ENCODE measurements at places on chromosomes 1 and 21.

DNA sequence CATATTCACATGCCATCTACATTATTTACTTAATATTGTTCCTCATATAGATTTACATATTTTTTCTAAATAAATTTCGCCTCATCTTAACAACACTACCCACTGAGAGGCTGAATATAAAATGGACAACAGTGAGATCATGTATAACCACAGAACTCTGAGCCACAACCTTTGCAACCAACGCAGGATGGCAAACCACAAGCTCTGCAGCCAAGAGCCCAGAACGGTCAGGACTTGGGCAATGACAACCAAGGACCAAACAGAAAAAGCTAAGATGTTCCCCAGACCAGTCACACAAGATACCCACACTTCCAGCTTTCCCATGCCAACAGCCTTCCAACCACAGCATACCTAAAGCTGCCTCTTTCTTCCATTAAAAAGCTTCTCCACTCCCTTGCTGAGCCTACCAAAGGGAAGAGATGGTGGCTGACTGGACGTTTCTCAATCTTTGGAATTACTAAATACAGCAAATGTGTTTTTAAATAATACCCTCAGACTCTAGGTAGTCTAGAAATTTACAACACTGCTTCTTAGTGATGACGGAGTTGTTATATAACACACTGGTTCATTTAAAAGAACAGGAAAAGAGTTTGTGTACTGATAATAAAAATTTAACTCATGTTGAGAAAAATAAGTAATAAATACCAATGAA lies 117.9 kb downstream of the AKT3 start:
- DNase-seq = no peak

DNA sequence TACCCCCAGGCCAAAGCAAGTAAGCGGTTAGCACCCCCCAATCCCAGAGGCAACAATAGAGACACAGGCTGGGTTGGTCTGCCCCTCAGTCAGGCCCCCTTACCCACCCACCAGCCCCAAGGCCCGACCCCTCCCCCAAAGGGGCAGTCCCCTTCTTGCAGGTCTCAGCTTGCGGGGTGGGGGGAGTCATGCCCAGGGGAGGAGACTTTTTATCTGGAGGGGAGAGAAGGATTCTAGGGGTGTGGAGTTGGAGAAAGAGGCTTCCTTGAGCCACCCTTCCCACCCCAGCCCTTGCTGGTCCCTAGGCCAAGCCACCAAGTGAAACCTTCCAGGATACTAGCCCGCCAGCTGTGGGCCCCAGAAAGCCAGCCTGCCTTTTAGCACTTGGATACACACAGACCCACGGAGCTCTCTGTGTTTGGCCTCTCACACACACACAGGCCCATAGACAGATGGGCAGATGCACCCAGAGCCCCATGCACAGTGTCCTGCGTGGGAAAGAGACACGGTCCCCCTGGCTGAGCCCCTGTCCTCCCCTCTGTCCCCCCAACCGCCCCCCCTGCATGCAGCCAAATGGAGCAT lies 7.1 kb downstream of the TMEM54 start:
- no peak for DNase-seq

DNA sequence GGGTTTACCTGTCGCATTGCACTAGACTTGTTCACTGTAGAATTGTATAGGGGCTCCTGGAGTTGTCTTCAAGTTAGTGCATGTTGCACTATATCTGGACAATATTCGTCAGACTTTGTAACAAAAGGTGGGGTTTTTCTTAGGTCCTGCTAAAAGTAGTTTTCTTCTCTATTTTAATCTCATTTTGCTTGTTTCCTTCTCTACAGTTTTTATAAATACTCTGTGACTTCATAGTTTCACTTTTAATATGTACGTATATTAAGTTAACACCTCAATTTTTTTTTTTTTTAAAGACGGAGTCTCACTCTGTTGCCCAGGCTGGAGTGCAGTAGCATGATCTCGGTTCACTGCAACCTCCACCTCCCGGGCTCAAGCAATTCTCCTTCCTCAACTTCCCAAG lies 26.5 kb upstream of the MRPS6 start:
- no peak for DNase-seq

DNA sequence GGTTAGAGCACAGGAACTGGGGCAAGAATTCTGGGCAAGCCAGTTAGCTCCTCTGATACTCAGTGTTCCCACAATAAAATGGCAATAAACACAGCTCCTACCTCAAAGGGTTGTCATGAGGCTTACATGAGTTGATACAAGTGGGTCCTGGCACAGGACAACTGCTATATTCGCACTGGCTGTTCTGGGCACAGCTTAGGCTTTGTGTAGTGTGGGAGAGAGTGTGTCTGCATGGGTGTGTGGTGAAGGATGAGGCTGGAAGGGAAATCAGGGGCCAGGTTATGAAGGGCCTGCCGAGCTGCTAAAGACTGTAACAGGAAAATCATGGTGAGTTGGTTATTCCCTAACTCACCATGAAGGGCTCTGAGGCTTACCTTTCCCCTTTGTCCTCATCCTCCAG lies 18.7 kb downstream of the ETV3 start:
- DNase-seq = no peak

GRCh38 chr1:157178490-157178889 lies 40.3 kb upstream of the ETV3 start:
- DNase-seq = no peak

DNA sequence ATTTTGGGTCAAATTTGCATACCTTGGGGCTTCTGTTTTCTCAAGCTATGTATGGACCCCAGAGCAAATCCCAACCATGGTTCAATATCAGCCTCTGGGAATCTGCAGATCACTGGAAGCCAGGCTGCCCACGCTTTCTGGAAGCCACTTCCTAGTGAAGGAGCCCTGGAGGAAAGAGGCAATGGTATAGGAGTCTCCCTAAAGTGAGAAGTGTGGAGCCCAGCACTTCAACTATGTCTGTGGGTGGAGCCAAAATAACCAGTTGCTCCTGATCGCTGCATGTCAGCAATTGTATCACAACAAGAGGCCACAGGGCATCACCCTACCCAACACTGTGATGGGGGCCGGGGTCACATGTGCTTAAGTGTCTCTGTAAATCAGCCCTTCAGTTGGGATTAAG lies 26.9 kb downstream of the ETS2 start:
- DNase-seq = no peak

DNA sequence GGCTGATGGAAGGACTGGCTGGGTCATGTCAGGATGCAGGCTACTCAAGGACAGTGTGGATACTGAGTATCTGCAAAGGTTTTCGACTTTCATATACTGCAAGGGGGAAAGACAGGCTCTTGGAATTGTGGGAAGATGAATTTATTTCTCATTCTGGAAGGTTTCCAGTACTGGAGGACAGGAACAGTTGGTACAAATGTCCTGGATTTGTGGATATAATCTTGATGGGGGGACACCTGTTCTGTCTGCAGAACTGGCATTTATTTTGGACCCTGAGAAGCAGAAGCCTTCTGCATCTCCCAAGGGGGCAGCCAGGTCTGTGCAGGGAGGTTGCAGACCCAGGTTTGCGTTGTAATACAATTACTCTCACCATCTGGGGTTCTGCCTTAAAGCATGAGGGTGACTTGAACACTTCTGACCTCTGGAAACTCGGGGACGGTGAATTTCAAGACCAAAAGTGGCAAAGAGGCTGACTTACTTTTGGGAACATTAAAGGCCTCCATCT lies 65.8 kb downstream of the NOS1AP start:
- no peak for DNase-seq

DNA sequence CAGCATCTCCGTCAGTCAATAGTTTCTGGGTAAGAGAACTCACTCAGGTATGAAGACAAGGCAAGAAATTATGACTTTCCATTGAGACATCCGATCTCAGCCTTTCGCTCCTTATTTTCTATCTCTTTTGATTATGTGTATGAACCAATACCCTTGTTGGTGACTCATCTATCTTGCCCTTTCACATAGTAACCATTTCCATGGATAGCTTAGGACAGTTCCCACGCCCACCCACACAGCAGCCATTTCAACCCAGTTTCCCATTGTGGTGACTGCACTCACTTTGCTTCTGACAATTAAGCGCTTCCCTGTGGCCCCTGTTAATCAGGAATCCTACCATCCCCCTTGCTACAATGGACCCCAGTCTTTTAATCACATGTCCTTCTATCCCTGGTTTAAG lies 210.6 kb upstream of the ADGRL2 start:
- no peak for DNase-seq

GRCh38 chr1:31640964-31641363 lies 3.7 kb downstream of the PEF1 start:
- DNase-seq = no peak

- no peak for DNase-seq
Observed at GRCh38 chr1:152002960-152003359, 9.3 kb upstream of the S100A10 start.

DNA sequence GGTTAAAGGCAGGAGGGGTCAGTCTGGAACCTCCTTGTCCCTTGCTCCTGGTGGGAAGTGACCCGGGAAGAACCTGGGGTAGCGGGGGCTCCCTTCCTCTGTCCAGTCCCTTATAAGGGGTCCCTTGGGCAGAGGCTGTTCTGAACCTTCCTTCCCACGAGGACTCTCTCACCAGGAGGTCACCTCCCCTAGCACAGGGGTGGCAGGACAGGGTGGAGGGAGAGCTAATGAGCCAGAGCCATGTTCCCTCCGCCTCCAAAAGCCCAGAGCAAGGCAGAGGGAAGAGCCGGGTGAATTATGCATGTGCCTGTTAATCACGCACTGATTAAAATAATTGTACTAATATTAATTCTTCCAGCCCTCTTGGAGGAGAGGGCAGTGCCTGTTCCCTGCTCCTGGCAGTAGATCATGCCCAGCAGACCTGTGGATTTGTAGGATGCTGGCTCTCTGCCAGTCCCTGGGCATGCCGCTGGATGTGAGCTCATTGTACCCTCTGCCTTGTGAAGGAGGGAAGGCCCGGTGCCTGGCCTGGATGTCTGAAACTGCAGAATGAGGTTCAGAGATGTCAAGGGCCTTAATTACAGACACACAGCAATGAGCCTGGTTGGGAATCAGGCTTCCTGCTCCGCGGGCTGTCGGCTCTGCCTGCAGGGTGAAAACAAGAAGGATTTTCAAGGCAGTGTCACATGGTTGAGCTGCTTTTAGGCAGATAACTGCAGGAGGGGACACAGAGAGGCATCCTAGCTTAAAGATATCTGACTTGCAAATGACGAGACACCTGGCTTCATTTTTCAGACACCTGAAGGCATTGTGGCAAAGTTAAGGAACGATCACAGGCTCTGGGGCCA lies 68.2 kb downstream of the IGSF21 start:
- no peak for DNase-seq

DNA sequence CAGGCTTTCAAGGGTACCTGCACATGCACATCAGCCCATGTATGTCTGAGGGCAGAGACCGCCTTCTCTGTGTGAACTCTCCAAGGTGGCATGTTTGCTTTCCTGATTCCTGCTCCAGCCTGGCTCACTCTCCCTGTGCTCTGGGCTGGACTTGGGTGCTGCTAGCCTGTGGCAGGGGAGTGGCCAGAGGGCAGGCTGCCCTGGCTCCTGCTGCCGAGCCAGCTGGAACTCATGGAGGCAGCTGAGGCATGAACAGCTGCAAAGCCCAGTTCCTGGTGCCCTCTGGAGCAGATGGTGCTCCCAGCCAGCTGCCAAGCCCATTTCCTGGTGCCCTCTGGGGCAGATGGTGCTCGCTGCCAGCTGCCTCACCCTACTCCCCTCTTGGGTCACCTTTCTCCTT lies 7.6 kb downstream of the UBL4B start:
- DNase-seq = no peak

Data from stimulated activated CD8-positive, alpha-beta memory T cell treated with anti-CD3 and anti-CD28 coated beads, Interleukin-15, amount 100 ng/mL, for 4 hours (primary cell).